Calu3 (cell line): ENCODE measurements at places on chromosomes 4 and X. TPM values are rescaled to one million over a fixed set of nuclear protein-coding genes. Genes with fewer than 3 reads are reported as not detected.

Gene YIPF6
- total RNA-seq, result 68.6 and 74.3 TPM in 2 replicates

GRCh38 chr4:133014473-133015135 lies 134.5 kb upstream of the PCDH10 start:
- no peak overlapping the region for H3K27ac ChIP-seq
- no peaks in the 10 kb centered on the region for H3K4me1 ChIP-seq
- H3K27me3 ChIP-seq, result no peaks in the 10 kb centered on the region
- H3K4me3 ChIP-seq, result no peak overlapping the region

DNA sequence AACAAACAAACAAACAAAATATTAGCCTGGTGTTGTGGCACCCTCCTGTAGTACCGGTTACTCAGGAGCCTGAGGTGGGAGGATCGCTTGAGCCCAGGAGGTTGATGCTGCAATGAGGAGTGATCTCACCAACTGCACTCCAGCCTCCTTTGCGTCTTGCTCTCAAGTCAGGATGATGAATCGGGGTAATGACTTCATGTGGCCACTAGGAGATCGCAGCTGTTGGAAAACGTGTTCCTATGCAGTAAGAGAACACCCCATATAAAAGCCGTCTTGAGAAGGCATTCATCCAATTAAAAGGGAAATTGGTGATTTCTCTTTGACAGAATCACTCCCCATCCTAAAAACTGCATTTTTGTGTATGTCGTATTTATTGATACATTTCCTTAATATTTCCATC lies 6.9 kb downstream of the CCNB3 start:
- no peak for DNase-seq
- H3K4me1 ChIP-seq, result no peaks in the 10 kb centered on the region
- no peaks in the 10 kb centered on the region for H3K36me3 ChIP-seq
- no peak overlapping the region for H3K4me3 ChIP-seq
- H3K27me3 ChIP-seq, result no peaks in the 10 kb centered on the region

- no peaks in the 10 kb centered on the region for H3K27me3 ChIP-seq
- no peak overlapping the region for H3K4me3 ChIP-seq
- H3K27ac ChIP-seq, result no peak overlapping the region
- H3K4me1 ChIP-seq, result no peaks in the 10 kb centered on the region
Measured at GRCh38 chr4:78902298-78902697, 36.9 kb downstream of the PAQR3 start.

DNA sequence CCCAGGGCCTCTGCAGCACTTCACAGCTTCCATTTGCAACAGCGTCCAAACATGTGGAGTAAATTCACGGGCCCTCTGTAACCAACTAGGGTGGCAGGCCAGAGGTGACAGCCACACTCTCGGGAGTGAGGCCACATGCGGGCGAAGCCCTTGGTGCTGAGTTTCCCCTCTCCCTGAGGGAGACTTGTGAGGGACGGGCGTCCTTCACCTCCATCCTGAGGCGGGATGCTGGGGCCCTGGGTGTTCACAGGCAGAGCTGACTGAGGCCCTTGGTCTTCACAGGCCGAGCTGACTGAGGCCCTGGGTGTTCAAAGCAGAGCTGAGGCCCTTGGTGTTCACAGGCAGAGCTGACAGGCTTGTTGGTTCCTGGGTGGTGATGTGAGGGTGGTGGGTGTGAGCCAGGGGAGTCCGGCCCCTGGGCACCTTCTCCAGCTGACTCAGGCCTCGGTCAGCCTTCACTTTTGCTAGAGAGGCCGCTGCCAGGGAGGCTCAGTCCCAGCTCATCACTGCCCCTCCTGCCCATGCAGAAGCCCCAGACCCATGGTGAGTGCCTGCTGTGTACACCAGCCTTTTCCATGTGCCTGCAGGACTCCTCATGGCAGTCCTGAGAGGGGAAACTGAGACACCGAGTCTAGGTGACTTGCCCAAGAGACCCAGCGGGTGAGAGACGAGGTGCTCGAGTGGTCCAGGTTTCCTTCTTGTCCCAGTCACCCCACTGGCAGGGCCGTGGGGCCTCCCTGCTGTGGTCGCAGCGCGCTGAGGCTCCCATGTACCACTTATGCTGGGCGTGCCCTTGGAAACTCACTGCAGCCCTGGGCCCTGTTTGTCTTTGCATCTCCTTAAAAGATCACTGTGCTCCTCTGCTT lies 8.5 kb downstream of the WFS1 start:
- no peak overlapping the region for H3K4me3 ChIP-seq
- no peaks in the 10 kb centered on the region for H3K36me3 ChIP-seq
- H3K27me3 ChIP-seq, result no peaks in the 10 kb centered on the region
- H3K27ac ChIP-seq, result no peak overlapping the region

Gene SOWAHB
- total RNA-seq, result 3.7 TPM in 2 replicates
